ENCODE measurements at places on chromosomes 2 and 18.

DNA sequence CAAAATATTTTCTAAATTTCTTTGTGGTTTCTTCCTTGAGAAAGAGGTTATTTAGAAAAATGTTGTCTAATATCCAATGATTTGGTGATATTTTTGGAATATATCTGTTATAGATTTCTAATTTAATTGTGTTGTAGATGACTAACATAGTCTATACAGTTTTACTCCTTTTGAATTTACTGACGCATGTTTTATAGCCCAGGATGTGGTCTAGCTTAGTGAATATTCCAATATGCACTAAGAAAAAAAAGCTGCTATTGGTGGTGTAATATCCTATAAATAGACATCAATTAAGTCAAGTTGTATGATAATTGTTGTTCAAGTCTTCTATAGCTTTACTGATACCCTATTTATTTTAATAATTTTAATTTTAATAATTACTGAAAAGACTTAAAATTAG lies 240.6 kb upstream of the CYP26B1 start:
- no peaks in the 10 kb centered on the region for H3K27me3 ChIP-seq
- no peak for DNase-seq
- H3K27ac ChIP-seq, result no peak overlapping the region
- no peaks in the 10 kb centered on the region for H3K36me3 ChIP-seq

- no peak overlapping the region for H3K27ac ChIP-seq
- DNase-seq, result no peak
- no peaks in the 10 kb centered on the region for H3K27me3 ChIP-seq
- H3K4me1 ChIP-seq, result peaks cover 14% of the 10 kb centered on the region
These were observed 18.3 kb downstream of the DNPEP start for GRCh38 chr2:219369447-219369861.

GRCh38 chr2:189835855-189836558 lies 51.8 kb downstream of the PMS1 start:
- H3K27me3 ChIP-seq, result no peaks in the 10 kb centered on the region
- H3K4me1 ChIP-seq, result no peaks in the 10 kb centered on the region
- no peak overlapping the region for H3K27ac ChIP-seq
- no peak overlapping the region for H3K4me3 ChIP-seq
- no peaks in the 10 kb centered on the region for H3K36me3 ChIP-seq
- no peak for DNase-seq

DNA sequence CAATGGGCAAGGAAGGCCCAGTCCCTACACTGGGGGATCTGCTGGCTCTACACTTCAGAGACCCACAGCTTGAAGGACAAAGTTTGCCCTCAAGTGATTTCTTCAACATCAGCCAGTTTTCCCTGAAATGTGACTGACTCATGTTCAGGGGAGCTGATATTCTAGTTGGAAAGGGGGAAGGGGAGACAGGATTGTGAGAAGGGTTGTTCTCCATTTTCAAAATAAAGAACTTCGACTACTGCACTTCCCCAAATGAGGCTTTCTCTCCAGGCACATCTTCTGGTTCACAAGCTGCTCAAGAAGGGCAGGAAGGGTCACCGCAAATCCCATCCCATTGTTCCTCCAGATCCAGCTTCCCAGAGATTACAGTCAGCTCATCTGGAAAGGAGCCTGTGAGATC lies 117.6 kb downstream of the BCL2L11 start:
- no peaks in the 10 kb centered on the region for H3K27me3 ChIP-seq
- no peaks in the 10 kb centered on the region for H3K36me3 ChIP-seq
- no peak overlapping the region for H3K4me3 ChIP-seq
- H3K4me1 ChIP-seq, result no peaks in the 10 kb centered on the region

- H3K36me3 ChIP-seq, result no peaks in the 10 kb centered on the region
- H3K4me3 ChIP-seq, result no peak overlapping the region
- no peak for DNase-seq
- H3K27me3 ChIP-seq, result no peaks in the 10 kb centered on the region
- H3K4me1 ChIP-seq, result no peaks in the 10 kb centered on the region
- H3K27ac ChIP-seq, result no peak overlapping the region
These were observed 335.7 kb downstream of the PARD3B start for GRCh38 chr2:204880928-204881327.
